ENCODE measurements at places on chromosomes 3 and 15.
A peak's percentile ranks its signal among the peaks of the same experiment; 100 is the strongest.

DNA sequence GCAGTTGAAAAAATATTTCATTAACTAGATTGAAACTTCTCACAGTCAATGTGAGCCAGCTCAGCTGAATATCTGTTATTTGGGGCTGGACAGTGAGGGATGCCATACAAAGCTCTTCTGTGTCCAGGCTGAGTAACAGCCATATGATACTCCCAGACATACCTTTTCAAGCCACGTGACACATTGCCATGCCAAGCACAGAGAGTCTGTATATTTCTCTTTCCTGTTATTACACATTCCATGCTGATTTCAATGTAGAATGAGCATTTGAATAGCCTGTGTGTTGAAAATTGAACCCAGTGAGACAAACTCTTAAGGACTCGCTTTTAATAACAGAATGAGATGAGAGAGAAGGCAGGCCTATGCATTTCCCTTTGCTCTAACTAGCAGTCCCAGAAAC is 334.7 kb upstream of the RASGRP1 start:
- DNase-seq: no peak

GRCh38 chr15:48423896-48424475 is 92.8 kb downstream of the DUT start:
- no peak for DNase-seq

- DNase-seq: no peak
These were observed 23.8 kb upstream of the SNX22 start for GRCh38 chr15:64127521-64128270.

- DNase-seq: no peak
These were observed 55.1 kb downstream of the PDE8A start for GRCh38 chr15:85036716-85037115.

DNA sequence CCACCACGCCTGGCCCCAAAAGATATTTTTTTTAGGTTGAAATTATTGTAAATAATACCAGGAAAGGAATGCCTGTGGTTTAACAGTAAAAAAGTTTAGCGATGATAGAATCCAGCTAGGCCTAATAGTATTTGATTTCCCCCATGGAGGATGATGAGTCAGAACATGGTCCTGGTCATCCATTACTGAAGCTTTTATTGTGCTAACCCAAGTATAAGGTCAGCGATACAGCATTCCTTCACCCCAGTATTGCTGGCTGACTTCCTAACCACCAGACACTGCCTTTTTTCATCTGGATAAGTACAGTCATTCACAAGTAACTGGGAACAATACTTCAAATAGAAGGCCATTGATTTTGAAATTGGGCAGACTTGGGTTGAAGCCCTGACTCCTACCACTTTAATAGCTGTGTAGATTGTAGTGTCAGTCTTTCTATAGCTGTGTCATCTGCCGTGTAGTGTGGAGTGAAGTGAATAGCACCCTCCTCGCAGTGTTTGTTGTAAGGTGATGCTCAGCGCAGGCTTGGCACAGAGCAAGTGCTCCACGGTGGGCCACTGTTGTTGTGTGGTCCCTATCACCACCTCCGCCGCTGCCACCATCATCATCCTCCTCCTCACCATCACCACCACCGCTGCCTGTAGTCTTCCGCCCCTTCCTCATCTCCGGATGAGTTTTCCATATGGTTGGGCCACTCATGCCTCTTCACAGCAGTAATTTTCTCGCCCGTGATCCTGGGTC is 436.0 kb upstream of the TPM1 start:
- DNase-seq: no peak

GRCh38 chr3:114904633-114905032 is 242.5 kb downstream of the ZBTB20 start:
- DNase-seq: no peak

DNA sequence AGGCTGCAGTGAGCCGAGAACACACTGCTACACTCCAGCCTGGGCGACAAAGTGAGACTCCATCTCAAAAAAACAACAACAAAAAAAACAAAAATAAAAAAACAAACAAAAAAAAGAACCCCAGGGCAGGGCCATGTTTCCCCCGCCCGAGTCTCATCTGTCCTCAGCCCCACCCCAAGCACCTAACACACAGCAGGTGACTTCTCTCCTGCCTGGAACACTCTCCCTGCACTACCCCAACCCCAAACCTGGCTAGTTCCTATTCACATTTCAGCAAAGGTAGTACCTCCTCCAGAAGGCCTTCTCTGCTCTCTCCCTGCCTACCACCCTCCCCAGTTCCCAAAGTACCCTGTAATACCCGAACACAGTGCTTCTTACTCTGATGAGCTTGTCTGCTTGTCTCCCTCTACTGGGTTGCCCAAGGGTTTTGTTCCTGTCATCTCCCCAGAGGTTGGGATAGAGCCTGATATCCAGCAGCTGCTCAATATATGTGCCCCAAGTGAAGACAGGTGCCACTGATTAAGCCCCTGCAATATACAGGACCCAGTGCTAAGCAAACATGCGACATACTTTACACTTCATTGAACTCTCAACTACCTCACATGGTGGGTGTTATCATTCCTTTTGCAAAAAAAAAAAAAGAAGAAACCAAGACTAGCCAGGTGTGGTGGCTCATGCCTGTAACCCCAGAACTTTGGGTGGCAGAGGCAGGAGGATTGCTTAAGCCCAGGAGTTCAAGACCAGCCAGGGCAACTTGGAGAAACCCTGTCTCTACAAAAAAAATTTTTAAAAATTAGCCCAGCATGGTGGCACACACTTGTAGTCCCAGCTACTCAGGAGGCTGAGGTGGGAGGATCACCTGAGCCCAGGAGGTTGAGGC is 103.6 kb downstream of the DAPK2 start:
- peak; percentile 24 for DNase-seq

- no peak for DNase-seq
These were observed 563.7 kb upstream of the MDFIC2 start for GRCh38 chr3:70876154-70876553.

DNA sequence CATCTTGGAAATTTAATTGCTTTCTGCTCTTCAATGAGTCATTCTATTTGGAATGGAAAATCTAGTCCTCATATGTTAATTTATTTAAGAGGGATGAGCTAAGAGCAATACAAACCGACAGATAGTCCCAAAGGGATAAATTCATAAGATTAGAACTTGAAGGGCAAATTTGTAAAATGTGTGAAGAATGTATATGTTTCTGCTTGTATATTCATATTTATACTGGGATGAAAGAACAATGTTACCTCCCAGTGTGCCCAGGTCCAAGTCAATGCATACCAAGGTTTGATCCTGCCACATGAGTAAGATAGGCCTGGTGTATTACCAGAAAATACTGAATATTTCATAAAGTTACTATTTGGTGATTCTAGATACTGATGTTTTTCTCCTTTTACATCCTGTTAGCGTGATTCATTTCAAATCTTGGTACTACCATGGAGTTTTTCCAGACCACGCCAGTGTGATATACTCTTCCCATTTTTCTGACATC is 255.6 kb upstream of the SEMA6D start:
- DNase-seq: no peak

DNA sequence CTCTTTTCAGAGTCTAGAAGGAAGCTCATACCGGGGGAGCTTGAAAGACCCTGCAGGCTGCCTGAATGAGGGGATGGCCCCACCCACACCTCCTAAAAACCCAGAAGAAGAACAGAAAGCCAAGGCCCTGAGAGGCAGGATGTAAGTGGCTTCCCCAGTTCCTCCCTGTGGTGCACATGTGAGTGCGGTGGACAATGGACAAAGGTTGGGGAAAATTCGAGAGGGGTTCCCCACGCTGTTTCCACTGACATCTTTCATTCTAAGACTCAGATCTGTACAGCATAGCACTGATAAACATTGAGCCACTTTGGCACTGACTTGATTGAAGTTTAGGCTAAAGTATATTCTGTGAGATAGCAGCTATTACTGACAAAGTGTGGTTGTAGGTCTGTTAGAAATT is 79.5 kb upstream of the UMPS start:
- no peak for DNase-seq

GRCh38 chr3:154121701-154122551 is 736 bp downstream of the ARHGEF26 start:
- no peak for DNase-seq

DNA sequence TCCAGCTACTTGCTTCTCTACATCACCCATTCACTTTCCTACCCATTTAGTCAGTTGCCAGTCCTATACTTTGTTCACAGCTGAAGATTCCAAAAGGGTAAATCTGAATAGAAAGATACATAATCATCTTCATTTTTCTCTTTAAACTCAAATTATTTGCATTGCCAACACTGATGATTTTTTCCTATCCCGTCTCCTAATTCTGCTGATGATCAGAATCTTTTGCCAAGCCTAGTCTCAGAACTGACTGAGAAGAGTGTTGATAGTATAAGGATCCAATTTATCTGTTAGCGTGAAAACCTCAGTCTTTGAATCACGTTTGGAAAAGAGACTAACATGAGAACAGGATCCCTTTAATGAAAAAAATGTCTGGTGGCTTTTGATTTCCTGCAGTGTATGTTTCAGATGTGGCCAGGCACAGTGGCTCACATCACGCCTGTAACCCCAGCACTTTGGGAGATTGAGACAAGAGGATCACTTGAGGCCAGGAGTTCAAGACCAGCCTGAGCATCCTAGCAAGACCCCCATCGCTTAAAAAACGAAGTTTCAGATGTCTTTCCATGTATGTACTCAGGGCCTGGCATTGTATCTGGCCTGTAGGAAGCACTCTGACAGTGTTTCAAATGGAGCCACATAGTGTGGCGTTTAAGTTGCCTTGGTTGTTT is 169.4 kb downstream of the KLHL25 start:
- DNase-seq: no peak
